ENCODE measurements at places on chromosomes 1 and 21.
A peak's percentile ranks its signal among the peaks of the same experiment; 100 is the strongest.

DNA sequence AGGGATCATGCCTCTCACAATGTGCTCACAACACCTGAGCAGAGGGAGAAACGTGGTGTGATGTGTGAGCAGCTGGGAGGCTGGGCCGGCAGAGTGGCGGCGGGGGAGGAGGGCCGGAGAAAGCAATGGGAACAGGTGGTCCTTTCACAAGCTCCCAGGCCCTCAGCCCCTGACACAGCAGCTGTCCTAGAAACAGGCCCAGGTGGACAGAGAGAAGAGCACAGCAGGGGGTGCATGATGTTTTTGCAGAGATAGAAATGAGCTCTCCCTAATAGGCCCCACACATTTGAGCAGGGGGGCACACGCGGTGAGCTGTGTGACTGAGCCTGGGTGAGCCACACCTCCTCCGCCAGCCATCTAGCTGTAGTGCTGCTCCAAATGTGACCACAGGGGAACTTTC, 7.6 kb upstream of the RGS16 start:
- DNase-seq: no peak

- DNase-seq: peak; percentile 63
Observed at GRCh38 chr1:198620951-198621824, 17.7 kb upstream of the PTPRC start.

DNA sequence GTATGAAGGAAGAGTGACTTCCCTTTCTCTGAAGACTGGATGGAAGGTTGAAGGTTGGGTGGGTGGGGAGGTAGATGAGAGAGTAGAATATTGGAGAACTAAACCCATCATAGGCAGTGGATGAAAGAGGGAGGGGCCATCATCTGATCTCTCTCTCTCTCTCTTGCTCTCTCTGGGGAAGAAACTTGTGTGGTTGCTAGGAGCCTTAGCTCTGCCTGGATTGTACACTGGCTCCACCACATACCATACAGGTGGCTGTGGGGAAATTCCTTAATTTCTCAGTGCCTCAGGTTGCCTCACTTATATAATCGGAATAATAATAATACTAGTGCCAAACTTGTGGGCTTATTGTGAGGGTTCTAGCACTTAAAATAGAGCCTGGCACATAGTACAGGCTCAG, 9.5 kb downstream of the XCL1 start:
- no peak for DNase-seq

DNA sequence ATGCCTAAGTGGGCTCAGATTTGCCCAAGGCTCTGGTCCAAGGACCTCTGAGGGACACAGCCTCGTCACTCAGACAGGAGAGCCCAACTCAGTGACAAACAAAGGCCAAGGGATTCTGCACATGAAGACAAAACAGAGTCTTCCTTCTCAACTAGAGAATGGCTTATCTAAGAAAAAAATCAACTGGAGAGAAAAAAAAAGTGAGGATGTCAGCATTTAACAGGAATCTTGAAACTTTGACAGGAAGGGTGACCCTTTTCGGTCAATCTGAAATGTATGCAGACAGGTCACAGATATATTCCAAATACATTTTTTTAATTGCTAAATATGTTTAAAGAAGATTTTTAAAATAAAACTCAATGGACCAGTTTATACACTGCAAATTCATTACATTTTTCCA, 154.5 kb downstream of the ETS2 start:
- no peak for DNase-seq

DNA sequence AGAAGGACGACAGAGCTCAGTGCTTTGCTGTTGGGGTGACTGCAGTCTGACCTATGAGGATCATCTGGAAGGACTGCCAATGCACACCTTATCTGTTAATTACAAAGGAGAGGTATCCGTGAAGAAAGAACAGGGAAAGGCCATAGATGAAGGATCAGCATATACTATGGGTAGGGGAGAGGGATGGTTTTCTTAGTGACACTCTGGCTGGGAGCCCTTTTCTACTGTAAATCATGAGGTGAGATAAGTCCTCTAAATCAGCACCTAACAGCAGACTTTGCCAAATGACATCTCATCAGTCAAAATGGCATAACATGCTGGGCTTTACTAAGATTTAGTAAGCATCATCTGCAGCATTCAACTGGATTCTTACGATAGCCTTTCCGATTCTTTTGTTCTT, 100.0 kb downstream of the PLPPR5 start:
- no peak for DNase-seq

GRCh38 chr1:116318897-116319296, 54.1 kb upstream of the ATP1A1 start:
- no peak for DNase-seq

- DNase-seq: no peak
Observed at GRCh38 chr1:159561497-159561896, 25.7 kb upstream of the OR10J5 start.
